ENCODE measurements at places on chromosomes 6 and 20.

DNA sequence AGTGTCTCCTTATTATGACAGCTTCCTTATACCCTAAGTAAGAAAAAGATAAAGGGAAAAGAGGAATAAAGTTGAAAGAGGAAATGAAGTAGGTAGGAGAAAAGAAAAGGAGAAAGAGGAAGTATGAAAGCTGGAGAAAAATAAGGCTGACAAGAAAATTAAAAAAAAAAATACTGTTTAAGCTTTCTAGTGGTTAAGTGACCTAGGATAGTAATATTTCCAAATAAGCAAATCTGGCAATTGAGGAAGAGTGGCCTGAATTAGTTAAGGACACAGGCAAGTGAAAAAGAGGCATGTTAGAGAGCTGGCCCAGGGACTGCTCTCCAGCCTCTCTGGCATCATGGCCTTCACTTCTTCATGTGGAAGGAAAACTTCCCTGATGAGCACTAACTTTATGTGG is 76.5 kb upstream of the ADGRF1 start:
- DNase-seq = no peak

DNA sequence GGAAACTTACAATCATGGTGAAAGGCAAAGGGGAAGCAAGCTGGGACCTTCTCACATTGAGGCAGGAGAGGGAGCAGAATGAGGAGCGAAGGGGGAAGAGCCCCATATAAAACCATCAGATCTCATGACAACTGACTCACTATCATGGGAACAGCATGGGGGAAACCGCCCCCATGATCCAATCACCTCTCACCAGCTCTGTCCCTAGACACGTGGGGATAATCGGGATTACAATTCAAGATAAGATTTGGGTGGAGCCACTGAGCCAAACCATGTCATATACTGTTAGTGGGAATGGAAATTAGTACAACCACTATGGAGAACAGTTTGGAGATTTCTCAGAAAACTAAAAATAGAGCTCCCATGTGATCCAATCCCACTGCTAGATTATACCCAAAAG is 163.7 kb downstream of the MANEA start:
- no peak for DNase-seq

DNA sequence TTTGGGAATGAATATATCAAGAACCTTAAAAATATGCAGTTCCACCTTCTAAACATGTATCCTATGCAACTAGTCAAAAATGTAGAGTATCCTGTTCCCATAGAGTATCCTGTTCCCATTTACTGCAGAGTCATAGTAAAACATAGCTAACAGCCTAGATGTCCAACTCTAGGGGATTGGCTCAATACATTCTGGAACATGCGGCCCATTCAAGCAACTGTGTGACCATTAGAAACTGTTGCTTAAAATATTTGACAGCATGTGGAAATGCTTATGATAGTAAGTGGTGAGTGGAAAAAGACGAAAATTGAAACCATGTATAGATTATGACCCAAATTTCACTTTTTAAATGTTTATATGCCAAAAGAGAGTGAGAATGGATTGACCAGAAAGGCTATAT is 11.2 kb downstream of the FOXP4 start:
- no peak for DNase-seq

- DNase-seq = no peak
Measured at GRCh38 chr6:111353912-111354462, 129.0 kb downstream of the REV3L start.

GRCh38 chr6:41638935-41639808 is 904 bp downstream of the MDFI start:
- no peak for DNase-seq

DNA sequence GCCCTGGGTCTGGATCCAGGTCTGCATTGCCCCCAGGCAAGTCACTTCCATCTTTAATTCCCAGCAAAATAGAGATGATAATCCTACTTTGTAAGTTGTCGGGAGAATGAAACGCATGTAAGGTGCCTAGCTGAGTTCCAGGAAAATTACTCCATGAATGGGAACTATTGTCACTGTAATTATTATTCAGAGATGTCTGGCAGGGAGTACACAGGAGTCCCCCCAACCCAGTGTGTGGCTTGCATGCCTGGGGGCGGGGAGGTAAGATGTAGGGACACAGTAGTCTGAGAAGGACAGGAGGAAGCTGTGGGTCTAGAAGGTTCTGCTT is 85.4 kb downstream of the CD40 start:
- DNase-seq = no peak

DNA sequence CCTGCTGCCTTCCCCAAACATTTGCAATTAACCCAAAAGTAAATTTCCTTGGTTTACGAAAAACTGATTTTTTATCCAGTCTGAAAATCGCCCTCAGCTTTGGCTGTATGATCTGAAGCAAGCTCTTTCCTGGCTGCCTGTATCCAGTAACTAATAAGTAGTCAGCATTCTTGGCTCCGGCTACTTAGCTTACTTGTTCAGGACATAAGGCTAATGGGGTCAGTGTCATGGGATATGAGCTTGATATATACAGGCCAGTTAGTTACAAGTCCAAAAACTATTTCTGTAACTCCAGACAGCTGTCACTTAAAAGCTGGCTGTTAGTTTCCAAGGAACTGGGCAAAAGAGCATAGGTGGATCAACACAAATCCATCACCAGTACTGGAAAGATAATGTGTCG is 56.2 kb downstream of the KHDC1L start:
- DNase-seq = no peak

DNA sequence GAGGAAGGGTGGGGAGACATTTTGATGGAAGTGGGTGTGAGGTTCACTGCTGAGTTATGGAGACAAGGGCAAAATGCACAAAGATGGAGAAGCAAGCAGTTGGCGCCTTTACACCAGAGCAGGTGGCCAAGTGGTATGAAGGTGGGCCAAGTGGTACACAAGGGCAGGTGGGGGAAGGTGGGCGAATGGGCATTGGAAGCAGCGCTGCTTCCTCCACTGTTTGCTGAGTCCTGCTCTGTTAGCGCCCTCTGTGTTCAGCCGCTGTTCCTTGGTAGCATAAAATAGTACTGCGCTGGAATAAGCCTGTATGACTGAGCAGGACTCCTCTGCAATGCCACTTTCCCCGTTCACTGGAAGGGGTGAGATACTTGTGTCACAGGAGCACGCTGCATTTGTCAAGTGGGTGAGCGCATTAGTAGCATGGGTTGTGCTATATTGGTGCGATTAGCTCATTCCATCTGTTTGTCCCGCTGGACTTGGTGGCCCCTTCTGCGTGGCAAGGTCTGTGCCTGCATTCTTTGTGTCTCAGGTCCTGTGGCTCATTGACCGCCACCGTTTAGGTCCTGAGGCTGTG is 116.4 kb downstream of the TOX2 start:
- no peak for DNase-seq

GRCh38 chr6:44561832-44562665 is 174.5 kb downstream of the CDC5L start:
- DNase-seq = no peak

DNA sequence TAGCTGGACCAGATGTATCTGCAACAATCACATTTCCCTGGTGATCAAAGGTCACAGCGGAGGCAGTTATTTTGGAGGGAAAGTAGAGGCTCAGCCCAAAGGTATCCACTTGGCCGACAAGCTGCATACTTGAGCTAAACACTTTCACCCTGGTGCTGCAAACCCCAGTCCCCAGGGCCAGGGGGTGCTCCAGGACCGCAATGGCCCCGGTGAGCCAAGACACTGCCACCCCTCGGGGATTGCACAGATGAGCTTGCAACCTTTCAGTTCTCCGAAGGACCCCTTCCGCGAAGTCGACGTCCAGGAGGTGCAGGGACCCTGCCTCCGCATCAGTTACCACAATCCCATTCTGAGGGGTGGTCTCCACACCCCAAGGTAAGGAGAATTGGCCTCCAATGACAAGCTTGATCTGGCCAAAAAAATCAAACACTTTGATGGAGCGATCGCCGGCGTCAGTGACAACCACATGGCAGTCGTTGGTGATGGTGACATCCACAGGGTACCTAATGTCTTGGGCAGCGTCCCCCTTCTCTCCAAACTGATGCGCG is 823 bp downstream of the NHLRC1 start:
- DNase-seq = no peak

- DNase-seq = no peak
Measured at GRCh38 chr6:52570291-52570700, 6.6 kb downstream of the TRAM2 start.

DNA sequence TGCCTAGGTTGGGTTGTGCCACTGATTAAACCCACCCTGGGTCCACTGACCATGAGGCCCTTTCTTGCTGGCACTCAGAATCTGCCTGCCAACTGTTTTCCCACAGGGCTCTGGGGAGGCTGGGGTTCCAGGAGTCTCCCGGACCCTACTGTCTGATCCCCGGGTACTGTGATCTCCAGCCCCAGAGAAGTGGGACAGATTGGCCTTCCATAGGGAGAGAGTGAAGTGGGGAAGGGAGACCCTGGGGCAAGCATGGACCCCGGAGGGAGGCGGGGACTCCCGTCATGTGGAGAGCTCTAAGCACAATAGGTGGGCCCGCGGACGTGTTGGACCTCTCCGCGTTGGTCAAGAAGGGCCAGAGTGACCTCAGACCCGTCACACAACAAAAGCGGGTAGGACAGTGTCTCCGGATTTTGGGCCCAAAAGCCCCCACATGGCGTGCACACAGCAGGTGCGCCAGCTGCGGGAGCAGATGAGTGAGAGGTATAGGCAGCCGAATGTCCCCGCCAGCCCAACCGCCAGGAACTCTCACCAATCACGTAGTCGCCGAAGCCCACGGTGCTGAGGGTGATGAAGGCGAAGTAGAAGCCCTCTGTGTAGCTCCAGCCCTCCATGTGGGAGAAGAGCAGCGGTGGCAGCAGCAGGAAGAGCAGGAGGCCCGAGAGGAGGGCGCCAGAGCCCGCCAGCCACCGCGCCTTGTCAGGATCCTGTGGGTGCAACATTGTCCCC is 10.6 kb downstream of the KCNK17 start:
- DNase-seq = no peak

GRCh38 chr6:71134929-71135642 is 153.5 kb upstream of the OGFRL1 start:
- DNase-seq = no peak

DNA sequence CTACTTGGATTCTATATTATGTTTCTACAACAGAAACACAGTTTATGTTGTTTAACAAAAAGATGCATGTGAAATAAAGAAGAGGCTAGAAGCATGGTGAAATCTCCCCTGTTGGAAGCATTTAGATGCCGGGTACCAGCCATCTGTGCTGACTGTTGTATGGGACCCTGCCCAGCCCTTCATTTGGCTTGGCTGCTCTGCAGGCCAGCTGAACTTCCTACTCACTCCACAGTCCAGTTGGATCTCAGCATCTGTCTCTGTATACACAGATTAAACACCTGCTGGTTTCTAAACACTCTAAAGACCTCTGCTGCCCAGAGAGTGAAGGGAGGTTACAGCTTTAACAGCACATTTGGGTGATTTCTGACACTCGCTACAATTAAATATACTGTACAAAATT is 228.3 kb downstream of the SLC35F1 start:
- DNase-seq = no peak

DNA sequence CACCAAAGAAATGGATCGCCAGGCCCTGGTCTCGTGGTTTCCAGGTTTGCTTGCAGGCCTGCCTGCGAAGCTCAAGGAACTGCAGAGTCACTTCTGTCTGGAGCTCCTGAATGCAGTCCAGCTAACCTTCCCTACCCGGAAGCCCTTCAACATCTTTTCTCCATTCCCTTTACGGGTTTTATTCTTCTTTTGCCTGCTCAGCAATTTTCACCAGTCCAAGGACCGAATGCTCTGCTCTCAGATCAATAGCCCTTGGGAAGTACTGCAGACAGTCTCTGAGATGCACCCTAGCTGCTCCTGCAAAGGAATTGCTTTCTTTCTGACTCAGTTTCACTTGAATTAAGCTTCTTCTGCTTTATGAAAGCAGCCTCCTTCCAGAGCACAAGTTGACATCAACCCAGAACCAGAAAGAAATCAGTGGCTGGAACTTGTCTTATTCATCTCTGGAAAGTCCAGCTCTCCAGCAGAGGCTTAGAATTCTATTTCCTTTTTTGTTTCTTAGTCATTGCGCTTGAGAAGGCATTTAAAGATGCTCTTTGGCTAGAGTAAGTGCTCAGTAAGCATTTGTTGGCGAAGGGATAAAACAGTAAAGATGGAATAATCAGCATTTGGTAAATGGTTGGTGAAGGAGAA is 18.7 kb upstream of the YWHAB start:
- no peak for DNase-seq

GRCh38 chr6:132931936-132932514 is 117.7 kb downstream of the RPS12 start:
- no peak for DNase-seq

DNA sequence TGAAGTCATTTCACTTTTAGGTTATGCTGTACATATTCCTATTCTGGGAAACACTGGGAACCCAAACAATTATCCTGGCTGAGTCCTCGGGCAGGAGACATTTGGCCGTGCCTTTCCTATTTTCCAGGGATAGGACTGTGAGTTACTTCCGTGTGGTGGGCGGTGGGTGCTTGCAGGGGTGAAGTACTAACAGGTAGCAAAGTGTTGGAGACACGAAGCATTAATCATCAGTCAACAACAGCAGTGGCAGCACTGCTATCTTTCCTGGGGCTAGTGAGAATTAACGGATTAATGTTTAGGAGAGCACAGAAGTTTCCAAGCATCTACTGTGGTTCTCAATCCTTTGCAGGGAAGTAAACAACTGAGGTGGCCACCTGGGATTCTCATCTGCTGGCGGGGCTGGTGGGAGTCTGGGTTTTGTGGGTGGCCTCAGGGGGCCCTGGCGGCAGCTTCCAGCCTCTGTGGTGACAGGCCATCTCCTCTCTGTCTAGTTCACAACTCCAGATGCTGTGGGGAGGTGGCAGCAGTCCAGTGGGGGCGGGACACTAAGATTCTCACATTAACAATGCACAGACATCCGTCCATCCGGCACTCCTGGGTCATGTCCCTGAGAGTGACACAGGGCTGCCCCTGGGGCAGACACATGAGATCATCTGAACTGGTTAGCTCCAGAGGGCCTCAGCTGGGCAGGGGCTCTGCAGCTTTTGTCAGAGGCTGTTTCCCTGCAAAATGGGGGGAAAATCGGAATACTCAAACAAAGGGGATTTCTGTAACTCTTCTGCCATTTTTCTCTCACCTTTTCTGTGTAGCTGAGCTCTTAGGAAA is 90.9 kb downstream of the GJA10 start:
- DNase-seq = no peak

- DNase-seq = no peak
Measured at GRCh38 chr20:5675103-5676091, 74.8 kb upstream of the SHLD1 start.

DNA sequence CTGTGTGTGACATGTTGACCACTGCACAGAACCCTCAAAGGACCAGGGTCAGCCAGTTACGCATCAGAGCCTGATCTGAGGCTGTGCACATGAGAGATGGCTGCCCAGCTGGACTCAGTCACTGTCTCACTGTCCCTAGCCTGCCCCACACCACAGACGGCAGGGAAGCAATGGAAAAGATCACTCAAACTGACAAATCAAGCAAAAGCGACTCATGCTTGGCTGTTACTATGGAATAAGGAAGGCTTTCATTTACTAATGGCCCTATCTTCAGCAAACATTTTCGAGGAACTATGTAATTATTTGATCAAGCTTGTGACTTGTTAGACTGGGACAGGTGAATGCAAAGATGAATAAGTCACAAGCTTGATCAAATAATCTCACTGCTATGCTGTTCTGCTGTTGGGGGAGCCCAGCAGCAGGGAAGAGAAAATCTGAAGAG is 137.0 kb downstream of the SLC23A2 start:
- DNase-seq = no peak

All from activated T-helper 1 cell treated with anti-CD3 and anti-CD28 coated beads, Interleukin-2, amount 50 U/mL, for 16 hours (primary cell).